MM.1S (cell line): ENCODE measurements at places on chromosomes 7 and 10.
A peak's percentile ranks its signal among the peaks of the same experiment; 100 is the strongest.

- no peak for DNase-seq
These were observed 34.4 kb downstream of the CALD1 start for GRCh38 chr7:134813663-134814396.

- peak; percentile 35 for DNase-seq
These were observed 57.8 kb upstream of the RAB18 start for GRCh38 chr10:27446091-27446918.

DNA sequence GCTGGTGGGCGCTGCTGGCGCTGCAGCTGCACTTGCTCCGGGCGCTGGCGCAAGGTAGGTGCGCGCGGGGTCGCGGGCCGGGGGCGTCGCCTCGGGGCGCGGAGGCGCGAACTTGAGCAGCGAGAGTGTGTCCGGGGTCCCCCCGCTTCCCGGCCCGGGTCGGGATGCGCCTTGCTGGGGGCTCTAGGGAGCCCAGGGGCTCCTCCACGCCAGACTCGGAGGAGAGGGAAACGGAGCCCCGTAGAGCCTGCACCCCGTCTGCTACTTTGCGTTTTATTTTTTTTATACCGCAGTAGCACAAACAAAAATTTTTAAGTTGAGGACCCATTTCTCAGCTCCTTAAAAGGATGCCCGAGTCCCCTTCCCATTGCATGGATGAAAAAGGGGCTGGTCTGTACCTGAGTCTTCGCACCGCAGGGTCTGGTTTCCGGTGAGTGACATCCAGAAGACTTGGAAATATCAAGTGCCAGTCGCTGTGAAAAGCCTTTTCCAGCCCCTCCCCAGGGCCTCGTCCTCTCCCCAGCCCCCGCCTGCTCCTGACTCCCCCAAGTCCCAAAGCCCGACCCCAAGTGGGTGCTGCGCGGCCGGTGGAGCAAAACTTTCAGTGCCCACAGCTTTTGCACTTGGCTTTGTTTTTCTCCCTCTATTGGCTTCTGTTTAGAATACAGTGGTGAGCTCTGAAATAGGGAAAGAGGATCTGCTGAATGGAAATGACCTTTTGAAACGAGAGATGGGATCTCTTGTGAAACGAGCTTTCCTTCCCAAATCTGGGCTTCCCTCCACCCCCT, 973 bp downstream of the SDK1 start:
- DNase-seq: no peak

DNA sequence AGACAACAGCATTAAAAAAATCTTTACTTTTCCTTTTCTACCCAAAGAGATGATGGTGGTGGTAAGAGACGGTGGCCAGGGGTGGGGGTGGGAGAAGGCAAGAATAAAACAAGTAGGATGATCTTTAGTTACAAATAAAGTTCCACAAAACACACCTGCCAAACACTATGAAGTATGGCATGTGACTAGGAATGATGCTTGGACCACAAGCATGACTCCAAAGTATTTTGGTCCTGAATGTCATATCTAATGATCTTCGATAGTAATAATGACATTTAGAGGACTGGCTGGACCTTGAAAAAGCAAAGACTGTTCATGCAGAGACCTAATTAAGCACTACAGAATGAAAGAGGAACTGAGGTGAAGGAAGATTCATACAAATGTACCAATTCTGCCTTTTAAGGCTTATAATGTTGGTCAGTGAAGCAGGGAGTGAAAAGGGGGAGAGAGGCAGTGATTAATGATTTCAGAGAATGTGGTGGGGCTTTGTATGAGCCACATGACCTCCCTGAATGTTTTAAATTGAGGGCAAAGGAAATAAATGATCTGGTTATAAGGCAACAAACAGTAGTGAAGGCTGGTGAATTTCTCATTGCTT, 29.6 kb upstream of the DKK1 start:
- DNase-seq: no peak

DNA sequence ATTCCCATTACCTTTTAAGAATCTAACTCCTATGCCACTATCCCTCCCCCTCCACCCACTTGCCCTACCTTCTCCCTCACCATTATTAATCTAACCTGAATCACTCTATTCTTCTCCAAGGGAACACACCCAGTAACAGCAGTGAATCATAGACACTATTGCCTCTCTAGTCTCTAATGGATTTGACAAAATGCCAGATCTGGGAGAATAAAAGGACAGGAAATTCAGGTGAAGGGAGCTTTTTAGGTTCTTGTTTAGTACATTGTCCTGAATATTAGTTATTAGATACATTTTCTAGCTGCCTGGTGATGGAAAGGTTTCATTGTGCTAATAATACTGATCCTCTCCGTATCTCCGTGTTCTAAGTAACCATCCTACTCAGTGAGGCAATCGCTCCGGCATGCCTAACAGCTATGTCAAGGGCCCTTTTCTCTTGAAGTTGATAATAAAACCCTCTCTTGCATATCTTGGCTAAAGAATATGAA, 4.1 kb upstream of the SFR1 start:
- no peak for DNase-seq

DNA sequence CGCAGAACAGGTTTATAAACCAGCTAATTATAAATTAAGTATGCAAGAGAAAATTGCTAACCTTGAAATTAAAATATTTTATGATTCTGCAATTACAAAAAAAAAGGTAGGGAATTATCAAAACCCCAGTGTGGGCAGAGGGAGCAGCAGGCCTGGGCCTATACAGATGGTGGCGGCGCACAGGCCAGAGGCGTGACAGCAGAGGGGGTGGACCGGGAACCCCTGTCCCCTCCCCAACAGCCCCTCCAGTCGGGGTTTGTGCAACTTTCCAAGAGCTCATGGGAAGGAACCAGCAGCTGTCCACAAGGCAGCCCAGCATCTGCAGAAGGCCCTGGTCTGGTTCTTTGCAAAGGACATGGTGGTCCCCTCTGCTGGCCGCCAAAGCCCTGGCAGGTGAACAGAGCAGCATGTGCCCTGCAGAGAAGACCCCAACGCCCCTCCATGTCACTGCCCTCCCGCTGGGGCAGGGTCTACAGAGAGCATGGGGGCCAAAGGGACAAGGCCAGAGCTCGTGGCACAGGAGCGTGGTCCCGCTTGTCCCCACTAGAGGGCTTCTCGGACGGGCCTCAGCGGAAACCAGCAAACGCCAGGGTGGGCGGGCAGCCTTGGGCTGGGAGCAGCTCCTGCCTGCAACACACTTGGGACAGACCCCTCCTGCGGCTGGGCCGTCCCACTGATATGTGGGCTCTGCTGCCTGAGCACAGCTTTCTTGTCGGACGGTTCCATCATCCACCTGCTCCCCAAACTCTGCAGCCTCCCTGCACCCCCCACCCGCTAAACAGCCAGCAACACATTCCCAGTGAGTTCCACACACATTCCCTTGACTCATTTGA, 75.1 kb downstream of the EBF3 start:
- no peak for DNase-seq

DNA sequence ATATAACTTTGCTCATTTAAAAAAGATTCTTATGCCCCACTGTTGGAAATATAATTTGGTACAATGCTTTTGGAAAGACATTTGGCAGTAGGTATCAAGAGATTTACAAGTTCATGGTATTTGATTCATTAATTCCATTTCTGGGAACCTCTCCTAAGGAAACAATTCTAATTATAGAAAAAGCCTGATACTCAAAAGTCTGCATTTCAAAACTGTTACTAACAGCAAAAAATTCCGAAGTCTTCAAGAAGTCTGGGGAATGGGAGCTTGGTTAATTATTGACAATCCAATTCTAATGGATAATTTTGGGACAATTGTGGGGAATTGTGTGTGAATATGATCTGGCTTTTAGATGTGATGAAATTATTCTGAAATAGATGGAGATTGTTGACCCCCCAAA, 59.6 kb downstream of the HDAC9 start:
- no peak for DNase-seq

- DNase-seq: no peak
These were observed 29.0 kb downstream of the ATOH7 start for GRCh38 chr10:68202960-68203353.

DNA sequence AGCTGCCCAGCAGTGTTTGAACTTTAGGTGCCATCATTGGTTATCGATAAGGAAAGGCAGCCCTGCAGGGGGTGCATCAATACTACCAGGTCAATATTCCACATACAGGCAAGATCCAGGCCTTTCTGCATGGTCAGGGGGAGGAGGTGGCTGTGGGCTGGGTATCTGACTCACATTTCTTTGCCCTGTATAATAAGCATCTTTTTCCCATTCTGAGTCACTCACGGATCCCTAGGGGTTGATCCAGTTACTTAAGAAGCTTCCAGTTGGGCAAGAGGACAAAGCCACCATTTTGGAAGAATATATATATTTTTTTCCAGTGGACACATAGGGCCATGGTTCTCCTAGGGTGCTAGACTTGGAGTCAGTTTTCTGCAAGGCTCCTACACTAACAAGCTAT, 114.2 kb upstream of the HABP2 start:
- no peak for DNase-seq

DNA sequence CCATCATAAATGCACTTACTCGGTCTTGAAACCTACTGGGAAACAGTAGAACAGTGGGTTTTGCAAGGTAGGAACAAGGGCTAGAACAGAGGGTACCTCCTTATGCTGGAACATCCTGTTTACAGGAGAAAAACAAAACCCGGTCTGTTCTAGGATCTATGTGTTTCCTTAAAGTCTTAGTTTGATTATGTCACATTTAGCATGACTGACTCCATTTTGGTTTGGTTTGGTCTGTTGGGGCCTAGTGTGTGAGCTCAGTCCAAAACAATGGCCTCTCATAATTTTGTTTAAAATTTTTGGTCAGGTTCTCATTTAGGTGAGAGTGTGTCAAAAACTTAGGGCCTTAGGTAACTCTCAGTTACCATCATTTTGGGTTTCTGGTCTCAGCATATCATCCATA, 96.3 kb upstream of the TRIM24 start:
- no peak for DNase-seq

DNA sequence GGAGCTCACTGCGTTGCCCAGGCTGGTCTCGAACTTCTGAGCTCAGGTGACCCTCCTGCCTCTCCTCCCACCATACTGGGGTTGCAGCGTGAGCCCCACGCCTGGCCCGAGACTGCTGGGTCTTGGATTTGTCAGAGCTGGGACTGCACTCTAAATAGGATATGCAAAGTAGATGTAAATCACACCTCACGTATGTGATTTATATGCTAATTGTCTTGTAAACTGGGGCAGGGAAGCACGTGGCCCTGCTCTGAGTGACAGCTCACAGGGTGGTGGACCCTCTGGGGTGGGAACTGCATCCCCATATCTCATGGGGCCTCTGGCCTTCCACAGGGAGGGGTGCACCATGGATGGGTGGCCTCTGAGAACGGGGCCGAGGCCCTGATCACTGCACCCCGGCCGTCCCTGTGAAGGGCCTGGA, 34.1 kb downstream of the GET4 start:
- no peak for DNase-seq

DNA sequence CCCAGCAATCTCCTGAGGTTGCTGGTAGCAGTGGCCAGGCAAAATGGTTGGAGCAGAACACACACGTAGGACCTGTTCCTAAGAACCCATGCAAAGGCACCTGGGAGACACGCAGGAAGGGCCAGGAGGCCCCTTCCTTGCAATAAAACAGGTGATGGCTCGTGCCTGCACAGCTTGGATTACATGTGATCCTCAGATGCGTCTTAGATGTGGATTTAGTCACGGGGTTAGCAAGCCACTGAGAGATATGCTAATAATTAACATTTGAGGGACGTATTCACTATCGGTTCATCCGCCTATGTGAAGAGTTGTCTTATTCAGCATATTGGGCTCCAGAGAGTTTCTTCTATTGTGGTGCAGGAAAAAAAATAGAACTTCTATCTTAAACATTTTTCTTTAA, 4.6 kb upstream of the RHEB start:
- DNase-seq: no peak

DNA sequence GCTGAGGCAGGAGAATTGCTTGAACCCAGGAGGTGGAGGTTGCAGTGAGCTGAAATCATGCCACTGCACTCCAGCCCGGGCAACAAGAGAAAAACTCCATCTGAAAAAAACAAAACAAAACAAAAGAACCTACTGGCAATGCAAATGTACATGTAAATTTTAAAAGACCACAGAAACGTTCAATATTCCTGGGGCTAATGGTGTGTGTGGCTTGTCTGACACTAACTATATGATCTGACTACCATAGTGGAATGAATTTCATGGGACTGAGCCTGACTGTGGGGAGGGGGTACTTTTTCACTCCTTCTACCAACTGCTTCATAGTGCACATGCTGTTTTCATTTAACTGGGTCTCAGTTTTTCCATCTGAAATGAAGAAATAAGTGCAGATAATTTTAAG, 69.6 kb downstream of the ITPRID1 start:
- no peak for DNase-seq

DNA sequence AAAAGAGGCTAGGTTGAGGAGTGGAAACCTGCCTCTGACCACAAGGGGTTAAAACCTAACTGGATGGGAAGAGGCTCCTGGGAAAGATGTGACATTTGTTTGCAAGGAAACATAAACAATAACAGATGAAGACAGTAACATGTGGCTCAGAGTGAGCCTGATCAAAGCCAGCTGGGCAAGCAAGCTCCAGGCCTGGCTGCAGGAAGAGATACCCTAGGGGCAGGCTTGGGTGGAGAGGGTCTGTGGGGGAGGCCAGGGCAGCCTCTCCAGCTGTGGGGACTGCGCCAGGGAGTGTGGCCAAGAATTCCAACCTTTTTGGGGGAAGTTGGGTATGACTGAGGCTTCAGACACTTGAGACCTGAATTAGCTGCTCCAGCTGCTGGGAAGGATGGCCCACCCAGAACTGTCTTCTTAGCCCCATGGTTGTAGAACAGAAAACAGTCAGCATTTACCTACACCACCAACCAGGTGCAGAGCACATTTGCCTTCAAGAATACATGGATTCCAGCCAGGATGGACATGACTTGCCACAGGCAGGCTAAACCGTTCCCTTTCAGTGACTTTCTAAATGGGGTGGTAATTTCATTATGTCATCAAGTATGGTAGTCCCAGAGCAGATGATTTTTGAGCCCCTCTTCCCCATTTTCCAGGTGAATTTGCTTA, 10.4 kb upstream of the FAM170B start:
- no peak for DNase-seq

- DNase-seq: no peak
These were observed 42.1 kb downstream of the TMEM178B start for GRCh38 chr7:141115965-141116364.

DNA sequence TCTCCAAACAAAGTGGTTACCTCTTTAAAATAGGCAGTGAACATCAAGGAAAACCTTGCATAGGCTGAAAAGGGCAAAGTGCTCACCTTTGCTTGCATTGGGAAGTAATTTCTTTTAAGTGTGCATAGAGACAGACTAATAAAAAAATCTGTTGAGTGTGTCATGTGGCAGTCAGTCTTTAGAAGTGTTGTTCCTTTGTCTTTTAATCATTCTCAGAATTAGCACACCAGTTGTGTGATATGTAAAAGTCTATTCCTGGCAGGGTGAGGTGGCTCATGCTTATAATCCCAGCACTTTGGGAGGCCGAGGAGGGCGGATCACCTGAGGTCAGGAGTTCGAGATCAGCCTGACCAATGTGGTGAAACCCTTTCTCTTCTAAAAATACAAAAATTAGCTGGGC, 117.0 kb downstream of the INSYN2A start:
- DNase-seq: no peak
